ENCODE measurements at places on chromosomes 16 and 17.

GRCh38 chr17:20982589-20983358 lies 60.0 kb downstream of the USP22 start:
- no peak for DNase-seq

- DNase-seq: no peak
Observed at GRCh38 chr17:14038206-14038605, 31.1 kb upstream of the COX10 start.

GRCh38 chr17:8327303-8327649 lies 12.4 kb upstream of the ODF4 start:
- no peak for DNase-seq

GRCh38 chr16:50695017-50696000 lies 1.9 kb downstream of the NOD2 start:
- no peak for DNase-seq

GRCh38 chr17:59827721-59828477 lies 64.8 kb downstream of the TUBD1 start:
- DNase-seq: no peak

- no peak for DNase-seq
Observed at GRCh38 chr16:80580109-80580832, 39.5 kb downstream of the DYNLRB2 start.

- no peak for DNase-seq
Observed at GRCh38 chr17:57561072-57561861, 183.8 kb downstream of the CCDC182 start.

- no peak for DNase-seq
Observed at GRCh38 chr17:73776351-73777130, 132.3 kb upstream of the SDK2 start.

DNA sequence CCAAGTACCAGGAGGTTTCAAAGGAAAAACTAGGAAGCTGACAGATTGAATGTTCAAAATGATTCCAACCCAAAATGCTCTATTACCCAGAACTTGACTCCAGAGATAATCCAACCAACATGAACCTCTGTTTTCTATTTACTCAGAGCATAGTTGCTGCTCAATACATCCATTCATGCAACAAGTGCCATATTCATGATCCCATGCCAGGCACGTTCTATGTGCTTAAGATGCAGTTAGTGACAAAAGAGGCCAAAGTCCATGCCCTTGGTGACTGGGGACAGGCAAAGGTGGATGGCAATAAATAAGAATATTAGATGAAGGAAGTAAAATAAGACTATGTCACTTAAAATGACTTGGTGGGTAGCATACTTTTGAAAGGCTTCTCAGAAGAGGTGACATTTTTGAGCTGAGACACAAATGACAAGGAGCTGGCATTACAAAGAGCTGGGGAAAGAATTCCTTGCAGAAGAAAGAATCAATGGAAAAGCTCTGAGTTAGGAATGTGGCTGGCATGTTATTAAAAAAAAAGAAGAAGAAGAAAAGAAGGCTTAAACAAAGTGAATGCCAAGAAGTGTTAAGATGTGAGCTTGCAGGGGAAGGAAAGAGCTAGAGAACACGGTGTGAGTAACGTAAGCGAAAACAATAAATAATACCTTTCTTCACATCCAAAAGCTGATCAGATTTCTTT lies 34.5 kb downstream of the TOX3 start:
- no peak for DNase-seq

GRCh38 chr17:19502517-19502916 lies 31.1 kb upstream of the SLC47A1 start:
- DNase-seq: no peak

GRCh38 chr17:67390646-67391361 lies 13.7 kb downstream of the PITPNC1 start:
- DNase-seq: no peak

DNA sequence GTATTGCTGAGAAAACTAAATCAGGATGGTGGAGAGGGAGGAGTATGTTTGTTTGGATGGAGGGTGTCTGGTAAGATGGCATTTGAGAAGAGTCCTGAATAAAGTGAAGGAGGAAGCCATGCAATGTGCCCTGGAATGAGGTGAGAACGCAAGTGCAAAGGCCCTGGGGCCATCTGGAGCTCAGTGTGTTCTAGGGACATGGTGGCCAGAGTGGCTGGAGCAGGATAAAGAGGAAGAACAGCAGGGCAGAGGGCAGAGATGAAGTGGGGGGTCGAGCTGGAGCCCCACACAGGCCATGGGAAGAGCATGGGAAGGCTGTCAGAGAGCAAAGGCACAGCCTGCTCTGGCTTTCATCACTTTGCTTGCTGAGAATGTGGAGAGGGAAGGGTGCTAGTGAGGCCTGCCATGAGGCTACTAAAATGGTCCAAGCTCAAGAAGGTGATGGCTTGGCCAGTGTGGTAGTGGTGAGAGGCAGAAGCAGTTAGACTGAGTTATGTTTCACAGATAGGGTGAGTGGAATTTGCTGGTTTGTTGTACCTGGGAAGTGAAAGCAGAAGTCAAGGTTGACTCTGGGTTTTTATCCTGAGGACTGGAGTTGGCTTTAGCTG lies 234.1 kb downstream of the FOXL1 start:
- DNase-seq: no peak

DNA sequence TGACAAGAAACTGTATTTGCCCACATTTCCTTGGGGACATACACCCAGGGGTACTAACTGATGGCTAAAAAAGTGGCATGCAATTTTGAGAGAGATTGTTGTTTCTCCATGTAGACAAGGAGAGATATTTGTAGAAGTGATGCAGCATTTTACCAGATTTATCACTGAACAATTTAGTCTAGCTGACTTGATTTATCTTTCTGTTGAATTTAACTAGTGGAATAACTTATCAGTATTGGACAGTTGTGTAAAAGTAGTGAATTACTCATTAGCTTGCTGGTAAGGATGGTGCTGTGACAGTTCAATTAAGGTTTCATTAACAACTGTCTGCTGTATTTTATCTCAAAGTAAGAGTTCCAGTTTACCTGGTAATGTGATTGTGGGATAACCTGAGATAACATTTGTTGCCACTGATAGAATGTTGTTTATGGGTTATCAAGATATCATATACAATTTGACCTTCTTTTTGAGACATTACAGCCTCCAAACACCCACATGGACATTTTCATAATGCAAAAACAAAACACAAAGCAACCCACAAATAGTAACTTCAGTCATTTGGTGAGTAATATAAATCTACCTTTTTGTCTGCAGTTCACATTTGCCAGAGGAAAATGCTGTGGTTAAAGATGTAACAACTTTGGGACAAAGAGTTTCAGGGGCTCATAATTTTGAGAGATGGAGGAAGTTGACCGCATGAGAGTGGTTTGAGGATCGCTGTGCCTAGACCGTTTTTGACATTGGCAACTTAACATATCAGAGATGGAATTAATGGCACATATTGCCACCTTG lies 3.8 kb downstream of the NLK start:
- DNase-seq: no peak

- DNase-seq: no peak
Observed at GRCh38 chr17:75478508-75478907, 22.1 kb downstream of the TMEM94 start.

- DNase-seq: no peak
Observed at GRCh38 chr17:9929871-9930270, 24.8 kb upstream of the RCVRN start.

GRCh38 chr16:64534180-64534780 lies 587.6 kb downstream of the CDH11 start:
- no peak for DNase-seq

GRCh38 chr16:78879011-78879410 lies 721.5 kb downstream of the MAF start:
- no peak for DNase-seq

- DNase-seq: no peak
Observed at GRCh38 chr17:16981928-16982327, 10.0 kb upstream of the TNFRSF13B start.

DNA sequence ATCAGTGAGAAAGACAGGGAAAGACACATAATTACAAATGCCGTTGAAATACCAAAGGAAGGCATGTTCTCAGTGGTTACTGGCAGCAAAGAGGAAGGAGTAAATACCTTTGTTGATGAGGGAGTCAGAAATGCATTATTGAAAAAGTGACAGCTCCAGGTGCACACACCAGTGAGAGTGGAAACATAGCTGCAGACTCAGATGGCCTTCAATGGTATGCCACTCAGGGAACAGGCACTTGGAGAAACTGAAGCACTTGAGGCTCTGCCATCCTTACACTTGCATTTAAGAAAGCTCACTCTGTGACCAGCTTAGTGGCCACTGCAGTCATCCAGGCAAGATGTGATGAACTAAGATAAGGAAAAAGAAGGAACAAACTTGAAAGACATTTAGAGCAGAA lies 29.9 kb downstream of the NOG start:
- DNase-seq: no peak

- no peak for DNase-seq
Observed at GRCh38 chr16:57028086-57028485, 38.7 kb downstream of the NLRC5 start.

DNA sequence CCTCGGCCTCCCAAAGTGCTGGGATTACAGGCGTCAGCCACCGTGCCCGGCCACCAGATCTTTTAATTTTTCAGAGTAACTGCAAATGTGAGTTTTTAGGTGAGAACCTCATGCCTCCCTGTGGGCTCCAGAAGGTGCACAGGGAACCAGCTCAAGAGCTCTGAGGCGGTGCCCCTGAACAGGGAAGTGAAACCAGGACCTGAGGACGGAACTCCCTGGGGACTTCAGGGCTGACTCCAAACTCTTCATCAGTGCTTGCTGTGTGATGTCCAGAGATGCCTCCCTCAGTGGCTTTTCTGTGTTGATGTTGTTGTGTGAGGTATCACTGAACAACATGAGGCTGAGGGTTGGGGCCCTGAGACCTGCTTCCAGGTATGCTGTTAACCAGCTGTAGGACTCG lies 23.8 kb downstream of the SLC12A3 start:
- no peak for DNase-seq

DNA sequence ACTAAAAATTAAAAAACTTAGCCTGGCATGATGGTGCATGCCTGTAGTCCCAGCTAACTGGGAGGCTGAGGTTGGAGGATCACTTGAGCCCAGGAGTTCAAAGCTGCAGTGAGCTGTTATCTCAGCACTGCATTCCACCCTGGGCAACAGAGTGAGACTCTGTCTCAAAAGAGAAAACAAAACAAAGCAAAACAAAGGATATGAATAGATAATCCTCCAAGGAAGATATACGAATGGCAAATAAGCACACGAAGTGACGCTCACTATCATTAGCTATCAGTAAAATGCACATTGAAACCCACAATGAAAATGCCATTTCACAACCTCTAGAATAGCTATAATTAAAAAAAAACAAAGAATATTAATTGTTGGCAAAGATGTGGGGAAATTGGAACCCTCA lies 386.2 kb upstream of the CCL2 start:
- DNase-seq: no peak

DNA sequence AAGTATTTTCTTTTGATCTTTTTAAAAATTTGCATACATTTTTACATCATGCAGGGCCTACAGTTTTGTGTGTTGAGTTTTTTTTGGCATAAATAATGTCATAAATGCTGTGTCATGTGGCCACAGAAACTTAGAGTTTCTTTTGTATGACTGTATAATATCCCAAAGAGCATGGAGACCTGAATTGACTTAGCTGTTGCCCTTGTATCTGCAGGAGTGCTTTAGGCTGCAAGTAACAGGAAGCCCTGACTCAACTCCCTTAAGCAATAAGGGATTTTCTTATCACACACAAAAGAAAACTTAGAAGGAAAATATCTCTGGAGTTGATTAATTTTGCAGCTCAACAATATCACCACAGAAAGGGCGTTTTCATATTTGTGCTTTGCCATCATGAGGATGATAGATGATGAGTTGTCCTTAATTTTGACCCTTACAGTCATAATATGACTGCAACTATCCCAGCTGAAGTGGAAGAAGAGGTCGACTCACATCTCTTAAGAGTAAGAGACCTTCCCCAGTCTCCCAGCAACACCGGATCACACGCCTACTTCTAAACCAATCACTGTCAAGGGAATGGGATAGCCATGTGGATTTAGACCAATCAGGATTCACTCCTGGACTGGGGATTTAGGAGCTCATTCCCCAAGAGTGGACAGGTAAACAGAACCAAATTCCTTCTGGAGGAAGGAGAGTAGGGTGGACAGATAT lies 138.9 kb downstream of the GSG1L start:
- DNase-seq: no peak

DNA sequence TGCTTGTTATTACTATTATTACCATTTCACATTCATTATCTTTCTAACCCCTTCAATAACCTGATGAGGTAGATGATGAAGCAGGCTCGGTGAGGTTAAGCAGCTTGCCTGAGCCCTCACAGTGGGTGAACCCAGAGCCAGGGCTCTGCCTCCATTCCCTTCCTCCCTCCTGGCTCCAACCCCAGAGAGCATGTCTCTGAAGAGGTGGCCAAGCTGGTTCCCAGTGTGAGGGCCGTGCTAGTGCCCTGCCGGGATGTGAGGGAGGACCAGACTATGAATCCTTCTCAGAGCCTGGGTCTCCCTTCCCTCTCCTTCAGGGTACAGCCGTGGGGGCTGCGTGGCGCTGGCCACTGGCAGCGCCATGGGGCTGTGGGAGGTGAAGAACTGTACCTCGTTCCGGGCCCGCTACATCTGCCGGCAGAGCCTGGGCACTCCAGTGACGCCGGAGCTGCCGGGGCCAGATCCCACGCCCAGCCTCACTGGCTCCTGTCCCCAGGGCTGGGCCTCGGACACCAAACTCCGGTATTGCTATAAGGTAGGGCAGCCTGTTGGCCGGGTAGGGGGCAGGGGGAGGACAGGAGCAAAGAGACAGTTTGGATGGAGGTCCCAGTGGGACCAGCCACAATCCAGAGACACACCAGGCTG lies 49.6 kb downstream of the MRC2 start:
- DNase-seq: no peak

- DNase-seq: no peak
Observed at GRCh38 chr17:1792495-1793446, 30.9 kb downstream of the SERPINF1 start.

- DNase-seq: no peak
Observed at GRCh38 chr17:67570797-67571196, 146.9 kb upstream of the NOL11 start.

GRCh38 chr17:41419716-41420115 lies 4.7 kb downstream of the KRT37 start:
- no peak for DNase-seq

- DNase-seq: no peak
Observed at GRCh38 chr16:79564671-79565107, 35.8 kb downstream of the MAF start.

DNA sequence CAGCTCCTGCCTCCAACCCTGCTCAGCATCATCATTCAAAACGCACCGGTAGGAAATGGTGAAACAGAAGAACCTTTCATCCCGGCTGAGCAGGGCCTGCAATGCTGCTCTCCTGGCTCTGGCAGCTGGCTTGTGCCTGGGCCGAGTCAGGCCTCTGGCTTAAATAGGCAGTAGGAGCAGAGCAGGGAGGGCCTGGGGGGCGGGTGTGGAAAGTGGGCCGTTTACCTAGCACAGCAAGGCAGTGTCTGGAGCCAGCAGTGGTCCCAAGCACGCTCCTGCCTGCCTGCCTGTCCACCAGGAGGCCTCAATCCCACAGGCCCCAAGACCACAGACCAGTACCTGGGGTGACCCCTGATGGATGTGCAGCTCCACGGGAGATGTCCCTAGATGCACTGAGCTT lies 59.3 kb downstream of the SMPD3 start:
- DNase-seq: no peak

GRCh38 chr16:74297145-74297665 lies 591 bp downstream of the PSMD7 start:
- no peak for DNase-seq
